ENCODE measurements at places on chromosomes 2 and 18.

DNA sequence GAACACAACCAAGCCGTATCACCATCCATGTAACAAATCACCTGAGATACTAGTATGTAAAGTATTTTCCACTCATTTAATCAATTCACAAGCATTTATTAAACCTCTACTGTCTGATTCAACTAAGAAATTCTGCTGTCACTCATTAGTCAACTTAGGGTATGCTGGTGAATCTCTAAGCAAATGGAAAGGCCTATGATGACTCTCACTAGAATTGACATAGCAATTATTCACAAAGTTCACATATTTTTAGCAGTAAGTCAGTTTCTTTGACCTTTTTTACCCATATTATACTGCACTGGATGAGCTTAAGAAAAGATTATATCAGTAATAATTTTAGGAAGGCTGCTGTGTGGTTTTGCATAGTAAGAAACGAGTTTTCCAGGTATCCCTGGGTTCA is 130.1 kb downstream of the SLC8A1 start:
- DNase-seq: no peak

DNA sequence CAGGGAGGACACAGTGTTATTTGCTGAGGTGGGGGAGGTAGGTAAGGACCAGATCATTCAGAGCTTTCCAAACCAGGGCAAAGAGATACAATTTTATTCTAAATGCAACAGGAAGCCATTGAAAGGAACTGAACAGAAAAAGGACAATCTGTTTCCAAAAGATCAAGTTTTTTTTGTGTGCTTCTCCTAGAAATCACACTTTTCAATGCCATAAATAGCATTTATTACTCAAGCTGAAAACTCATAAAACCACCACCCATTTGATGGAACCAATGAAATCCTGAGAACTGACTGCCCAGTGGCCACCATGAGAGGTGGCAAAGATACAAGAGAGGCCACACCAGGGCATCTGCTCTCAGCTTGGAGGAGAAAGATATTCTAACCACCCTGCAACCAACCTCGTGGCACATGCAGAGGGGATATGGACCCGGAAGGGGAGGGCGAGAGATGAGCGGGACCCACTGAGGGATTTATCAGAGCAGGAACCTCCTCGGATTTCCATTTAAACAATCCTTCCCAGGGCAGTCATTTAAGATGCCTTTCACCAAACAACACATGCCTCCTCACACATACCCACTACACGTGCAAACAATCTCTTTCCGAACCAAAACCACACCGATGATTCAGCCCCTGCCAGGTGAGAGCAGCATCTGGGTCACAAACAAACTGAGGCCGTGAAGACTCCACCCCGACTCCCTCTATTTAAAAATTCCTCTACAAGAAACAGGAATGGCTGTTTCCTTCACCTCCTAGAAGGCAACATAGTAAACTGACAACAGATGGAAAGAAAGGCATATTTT is 8.8 kb downstream of the CYB5A start:
- DNase-seq: no peak

DNA sequence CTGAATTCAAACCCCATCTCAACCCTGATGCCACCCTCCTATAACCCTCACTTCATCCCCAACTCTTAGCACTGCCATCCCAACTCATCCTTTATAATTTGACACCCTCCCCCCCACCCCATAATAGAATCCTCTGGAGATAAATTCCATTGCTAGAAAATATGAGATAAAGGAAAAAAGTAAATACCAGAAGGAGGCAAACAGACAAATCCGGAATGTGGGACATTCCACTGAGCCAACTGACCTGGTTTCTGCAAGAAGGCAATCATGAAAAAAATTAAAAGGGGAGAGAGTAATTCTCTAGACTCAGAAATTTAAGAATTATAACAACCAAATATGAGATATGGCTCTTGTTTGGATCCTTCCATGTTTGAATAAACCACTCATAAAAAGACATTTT is 132.4 kb downstream of the CYP26B1 start:
- DNase-seq: no peak

GRCh38 chr2:120206022-120206581 is 17.1 kb downstream of the TMEM185B start:
- no peak for DNase-seq

- DNase-seq: no peak
Observed at GRCh38 chr18:28123401-28124030, 53.4 kb downstream of the CDH2 start.

GRCh38 chr18:45006934-45007333 is 326.2 kb downstream of the SETBP1 start:
- no peak for DNase-seq

DNA sequence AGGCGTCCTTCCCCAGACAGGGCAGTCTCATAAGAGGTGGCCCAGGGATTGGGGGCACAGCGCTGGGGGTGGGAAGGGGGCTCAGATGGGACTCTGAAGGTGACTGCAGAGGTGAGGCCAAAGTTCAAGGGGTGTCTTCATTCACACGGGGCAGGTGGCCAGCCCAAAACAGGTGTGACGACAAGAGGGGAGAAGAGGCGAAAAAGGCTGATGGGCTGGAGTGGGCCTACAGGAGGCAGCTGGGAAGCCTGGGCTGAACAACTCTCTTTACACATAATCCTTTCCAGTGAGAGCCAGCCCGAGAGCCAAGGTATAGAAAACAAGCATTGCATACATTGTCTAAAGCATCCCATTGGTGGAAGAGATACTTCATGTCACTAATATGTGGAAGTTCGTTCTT is 130.9 kb upstream of the ASB18 start:
- DNase-seq: no peak

GRCh38 chr18:13551305-13551603 is 175.1 kb downstream of the FAM210A start:
- no peak for DNase-seq

DNA sequence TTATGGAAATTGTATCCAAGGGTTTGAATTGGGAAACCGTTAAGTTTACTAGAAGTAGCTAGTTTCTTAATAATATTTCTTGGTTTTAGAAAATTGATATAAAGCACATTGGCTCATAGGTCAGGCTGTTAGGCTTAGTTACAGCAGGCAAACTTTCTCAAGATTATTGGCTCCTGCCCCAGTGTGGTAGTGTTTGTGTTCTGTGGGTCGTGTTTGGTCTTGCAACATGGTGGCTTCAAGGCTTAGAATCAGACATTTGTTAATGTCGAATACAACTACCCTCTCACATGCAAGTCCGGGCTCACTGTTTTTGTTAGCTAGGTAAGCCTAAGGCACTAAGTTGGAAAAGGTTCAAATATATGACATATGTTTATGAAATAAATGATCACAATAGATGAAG is 19.6 kb downstream of the CERS6 start:
- no peak for DNase-seq

- no peak for DNase-seq
Observed at GRCh38 chr18:34287825-34288224, 63.1 kb upstream of the NOL4 start.

GRCh38 chr2:15224641-15225040 is 336.5 kb downstream of the NBAS start:
- DNase-seq: no peak

DNA sequence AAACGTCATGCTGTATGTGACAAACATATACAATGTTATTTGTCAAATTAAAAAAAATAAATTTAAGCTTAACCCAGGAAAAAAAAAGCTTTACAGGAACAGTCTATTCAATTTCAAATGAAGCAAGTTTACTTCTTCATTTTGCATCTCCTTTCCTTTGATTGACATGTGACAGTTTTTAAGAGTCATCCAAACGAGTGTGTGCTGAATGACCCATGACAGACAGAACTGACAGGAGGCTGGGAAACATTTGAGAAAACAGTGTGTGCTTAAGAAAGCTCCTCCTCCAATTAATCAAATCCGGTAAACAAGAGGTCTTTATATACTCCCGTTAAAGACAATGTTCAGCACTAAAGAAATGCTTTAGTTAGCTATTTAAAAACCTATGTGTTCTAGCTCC is 177.7 kb downstream of the SRBD1 start:
- no peak for DNase-seq

DNA sequence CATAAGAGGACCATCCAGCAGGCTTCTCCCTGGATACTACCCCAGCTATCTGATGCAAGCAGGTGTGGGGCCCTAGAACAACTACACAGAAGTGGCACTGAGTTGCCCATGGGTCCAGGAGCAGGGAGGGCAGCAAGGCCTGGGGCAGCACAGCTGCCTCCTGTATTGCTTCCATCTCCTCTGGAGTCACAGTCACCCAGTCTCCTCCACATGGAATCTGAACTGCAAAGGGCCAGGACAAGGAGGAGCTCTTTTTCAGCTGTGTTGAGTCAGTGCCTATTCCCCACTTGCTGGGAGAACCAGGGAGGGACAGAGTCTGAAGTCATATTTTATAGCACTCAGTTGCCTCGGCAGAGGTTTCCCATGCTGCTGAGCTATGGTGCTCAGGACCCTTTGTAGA is 67.9 kb upstream of the ALPP start:
- DNase-seq: no peak

DNA sequence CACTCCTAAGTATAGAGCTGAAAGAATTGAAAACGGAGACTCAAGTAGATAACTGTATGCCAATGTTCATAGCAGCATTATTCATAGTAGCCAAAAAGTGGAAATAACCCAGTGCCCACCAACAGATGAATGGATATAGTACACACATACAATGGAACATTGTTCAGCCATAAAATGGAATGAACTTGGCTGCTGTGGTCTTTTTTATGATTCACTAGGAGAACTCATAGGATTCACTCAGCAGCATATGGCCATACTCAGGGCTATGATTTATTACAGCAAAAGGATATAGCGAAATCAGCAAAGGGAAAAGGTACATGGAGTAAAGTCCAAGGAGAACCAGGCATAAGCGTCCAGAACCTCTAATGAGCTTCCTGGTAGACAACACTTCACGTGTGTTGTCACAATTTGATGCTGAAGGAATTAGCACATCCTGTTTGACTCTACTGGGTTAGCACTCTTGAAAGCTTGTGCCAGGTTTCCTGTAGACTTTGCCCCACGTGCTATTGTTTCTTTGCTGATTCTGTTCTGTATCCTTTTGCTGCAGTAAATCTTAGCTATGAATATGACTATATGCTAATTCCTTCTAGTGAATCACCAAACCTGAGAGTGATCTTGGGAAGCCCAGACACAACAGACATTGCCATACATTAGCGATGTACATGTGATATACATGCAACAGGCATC is 15.7 kb downstream of the SPC25 start:
- DNase-seq: no peak

- DNase-seq: no peak
Observed at GRCh38 chr2:197360744-197361156, 50.2 kb upstream of the ANKRD44 start.

- DNase-seq: no peak
Observed at GRCh38 chr2:152347076-152347475, 12.1 kb downstream of the FMNL2 start.

DNA sequence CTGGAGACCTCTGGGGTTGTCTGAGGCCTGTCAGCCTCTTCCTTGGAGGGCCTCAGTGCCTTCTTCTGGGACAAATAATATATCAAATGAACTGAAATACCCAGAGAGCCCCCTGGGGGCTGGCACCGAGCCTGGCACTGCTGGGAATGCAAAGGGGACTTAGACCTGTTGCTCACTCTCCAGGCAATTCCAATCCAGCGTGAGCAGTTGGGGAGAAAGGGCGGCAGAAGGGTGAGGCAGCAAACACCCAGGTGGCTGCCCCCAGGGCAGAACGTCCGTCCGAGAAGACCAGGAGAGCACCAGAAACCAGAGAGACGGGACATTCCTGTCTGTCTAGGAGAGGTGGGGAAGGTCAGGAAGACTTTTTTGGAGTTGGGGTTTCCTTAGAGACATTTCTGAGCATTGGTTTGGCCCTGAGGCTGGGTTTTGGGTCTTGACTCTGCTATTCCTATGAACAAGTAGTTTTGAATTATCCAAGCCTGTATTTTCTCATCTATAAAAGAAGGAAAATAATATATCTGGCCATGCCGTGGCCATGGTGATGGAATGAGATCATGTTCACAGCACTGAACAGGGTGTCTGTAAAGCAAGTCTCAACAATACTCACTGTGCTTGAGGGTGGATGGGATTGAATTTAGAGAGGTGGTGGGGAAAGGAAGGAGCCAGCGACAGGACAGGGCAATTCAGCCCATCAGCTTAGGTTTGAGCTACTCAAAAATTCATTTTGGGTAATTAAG is 44.3 kb upstream of the ZBTB7C start:
- DNase-seq: no peak

- no peak for DNase-seq
Observed at GRCh38 chr18:61459896-61460648, 126.8 kb downstream of the CDH20 start.

DNA sequence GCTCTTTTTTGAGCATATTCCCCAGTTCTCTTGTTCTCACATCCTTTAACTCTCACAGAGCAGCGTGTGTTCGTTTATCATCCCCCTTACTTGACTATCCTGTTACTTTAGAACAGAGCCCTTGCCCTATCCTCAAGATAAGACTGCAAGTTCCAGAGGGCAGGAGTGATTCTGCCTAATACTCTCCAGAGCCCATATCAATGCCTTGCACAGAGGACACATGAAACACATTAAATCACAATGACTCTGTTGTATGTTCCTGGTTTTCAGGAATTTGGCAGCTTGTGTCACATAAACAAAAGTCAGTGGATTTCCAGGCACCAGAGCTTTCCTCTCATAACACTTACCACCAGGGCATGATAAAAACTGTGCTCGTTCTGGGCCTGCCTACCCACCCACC is 156.7 kb downstream of the RNF144A start:
- no peak for DNase-seq

DNA sequence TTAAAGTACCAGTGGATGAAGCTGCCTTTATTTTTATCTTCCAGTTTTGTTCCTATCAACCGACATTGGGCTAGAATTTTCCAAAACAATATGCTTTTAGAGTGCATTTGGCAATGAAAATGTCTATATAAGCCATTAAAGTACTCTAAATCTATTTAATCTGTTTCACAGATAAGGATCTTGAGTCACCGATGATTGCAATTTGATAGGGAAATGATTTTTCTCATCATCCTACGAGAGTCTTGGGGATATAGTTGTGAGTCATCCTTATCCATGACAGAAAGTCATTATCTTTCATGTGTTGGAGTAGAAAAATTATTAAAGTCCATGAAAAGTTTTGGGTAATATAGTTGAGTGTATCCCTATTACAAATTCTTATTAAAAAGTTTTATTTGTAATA is 26.1 kb downstream of the SLC39A10 start:
- no peak for DNase-seq

DNA sequence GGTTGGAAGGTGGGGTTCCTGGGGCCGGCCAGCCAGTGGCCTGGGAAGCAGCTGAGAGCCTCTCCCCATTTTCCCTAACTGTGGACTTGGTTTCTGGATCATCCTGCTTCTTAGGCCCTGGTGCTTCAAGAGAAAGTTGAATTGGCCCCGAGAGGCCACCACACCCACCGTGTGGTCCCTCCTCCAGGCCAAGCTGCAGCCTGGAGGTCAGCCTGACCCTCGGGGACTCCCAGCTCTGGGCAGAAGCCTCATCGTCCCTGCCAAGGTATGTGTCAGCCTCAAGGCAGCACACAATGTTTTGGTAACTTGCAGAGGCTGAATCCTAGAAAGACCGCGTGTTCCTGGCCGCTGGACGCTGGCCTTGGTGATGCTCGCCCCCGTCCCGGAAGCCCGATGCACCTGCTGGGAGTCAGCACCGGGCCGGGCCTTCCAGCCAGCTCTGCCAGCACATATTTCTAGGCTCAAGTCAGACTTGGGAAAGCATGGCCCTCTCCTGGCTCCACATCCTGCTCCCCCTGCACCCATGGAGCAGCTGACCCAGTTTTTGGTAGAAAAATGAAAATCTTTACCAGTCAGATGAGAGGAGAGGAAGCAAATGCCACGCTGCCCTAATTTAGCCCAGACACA is 72.6 kb downstream of the ACTR2 start:
- DNase-seq: no peak
